Stimulated activated CD8-positive, alpha-beta memory T cell treated with anti-CD3 and anti-CD28 coated beads, Interleukin-7, amount 100 ng/mL, for 1 hour (primary cell): ENCODE measurements at places on chromosomes 13 and 19.
A peak's percentile ranks its signal among the peaks of the same experiment; 100 is the strongest.

DNA sequence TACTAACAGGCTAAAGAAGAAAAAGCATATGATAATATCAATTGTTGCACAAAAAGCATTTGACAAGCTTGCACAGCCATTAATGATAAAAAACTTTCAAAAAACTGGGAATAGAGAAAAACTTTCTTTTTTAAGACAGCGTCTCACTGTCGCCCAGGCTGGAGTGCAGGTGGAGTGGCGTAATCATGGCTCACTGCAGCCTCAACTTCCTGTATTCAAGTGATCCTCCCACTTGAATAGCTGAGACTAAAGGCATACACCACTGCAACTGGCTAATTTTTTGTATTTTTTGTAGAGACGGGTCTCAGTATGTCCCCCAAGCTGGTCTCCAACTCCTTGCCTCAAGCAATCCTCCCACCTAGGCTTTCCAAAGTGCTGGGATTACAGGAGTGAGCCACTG, 382.8 kb downstream of the TSHZ3 start:
- DNase-seq = no peak

GRCh38 chr13:27922883-27923612, 3.2 kb downstream of the PDX1 start:
- DNase-seq = no peak

DNA sequence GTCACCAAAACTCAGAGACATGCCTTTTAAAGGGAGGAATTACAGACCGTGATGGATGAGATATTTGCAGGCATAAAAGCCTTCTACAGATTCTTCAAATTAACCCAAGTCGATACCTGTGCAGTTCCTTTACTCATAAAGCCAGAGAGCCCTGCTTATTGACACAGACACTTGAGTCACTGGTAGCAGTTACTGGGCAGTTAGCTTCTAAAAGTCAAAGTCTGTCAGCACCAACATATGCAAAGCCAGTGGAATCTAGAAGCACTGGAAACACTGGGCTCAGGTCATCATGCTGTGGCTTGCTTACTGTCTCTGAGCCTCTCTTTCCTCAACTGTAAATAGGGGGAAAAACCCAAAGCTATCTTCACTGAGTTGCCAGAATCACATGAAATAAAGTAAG, 25.7 kb upstream of the LRCH1 start:
- DNase-seq = no peak

GRCh38 chr13:66509175-66509574, 721.0 kb downstream of the PCDH9 start:
- DNase-seq = no peak

DNA sequence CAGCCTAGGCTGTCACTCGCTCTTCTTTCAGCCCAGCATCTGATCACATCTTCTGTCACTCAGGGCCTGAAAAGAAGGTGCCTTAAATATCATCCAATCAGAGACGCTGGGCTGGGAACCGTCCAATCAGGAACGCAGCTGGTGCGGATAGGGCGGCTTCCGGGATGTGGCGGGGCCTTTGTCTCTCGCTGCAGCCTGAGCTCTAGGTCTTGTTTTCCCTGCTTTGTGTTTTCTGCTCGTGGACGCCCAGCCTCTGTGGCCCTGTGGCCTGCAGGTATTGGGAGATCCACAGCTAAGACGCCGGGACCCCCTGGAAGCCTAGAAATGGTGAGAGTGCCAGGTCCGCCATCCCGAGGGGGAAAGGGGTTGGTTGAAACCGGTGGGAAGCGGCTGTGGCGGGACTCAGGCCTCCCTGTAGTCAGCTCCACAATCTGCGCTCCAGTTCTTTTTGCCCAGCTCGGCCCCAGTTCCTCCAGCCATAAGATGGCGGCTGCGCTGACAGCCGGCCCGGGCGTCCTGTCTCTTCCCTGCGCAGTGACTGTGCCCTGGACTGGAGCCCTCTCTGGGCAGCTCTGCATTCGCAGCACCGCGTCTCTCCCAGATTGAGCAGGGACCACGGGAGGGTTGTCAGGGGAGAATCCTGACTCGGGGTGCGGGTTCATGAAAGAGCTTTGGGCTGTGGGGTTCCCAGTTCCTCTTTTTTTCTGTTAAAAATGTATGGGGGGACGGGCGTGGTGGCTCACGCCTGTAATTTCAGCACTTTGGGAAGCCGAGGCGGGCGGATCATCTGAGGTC, at the start of gene ZNF85:
TSS of gene ZNF85 (plus strand) at position 175 of the 795 bp plus-strand sequence. CDS start at position 325, 150 bp downstream.
- DNase-seq = peak; percentile 82

GRCh38 chr19:57273014-57273413, 7.3 kb upstream of the ZNF460 start:
- DNase-seq = no peak
